ENCODE measurements at places on chromosomes 12 and 14.

GRCh38 chr12:69666798-69667197, 32.3 kb downstream of the BEST3 start:
- no peak overlapping the region for H3K27ac ChIP-seq
- no peaks in the 10 kb centered on the region for H3K27me3 ChIP-seq
- DNase-seq: no peak
- no peak overlapping the region for H3K4me3 ChIP-seq
- no peaks in the 10 kb centered on the region for H3K36me3 ChIP-seq

GRCh38 chr12:25868193-25868592, 90.3 kb upstream of the RASSF8 start:
- H3K36me3 ChIP-seq: no peaks in the 10 kb centered on the region
- no peak overlapping the region for H3K27ac ChIP-seq
- H3K4me3 ChIP-seq: no peak overlapping the region
- no peaks in the 10 kb centered on the region for H3K27me3 ChIP-seq

DNA sequence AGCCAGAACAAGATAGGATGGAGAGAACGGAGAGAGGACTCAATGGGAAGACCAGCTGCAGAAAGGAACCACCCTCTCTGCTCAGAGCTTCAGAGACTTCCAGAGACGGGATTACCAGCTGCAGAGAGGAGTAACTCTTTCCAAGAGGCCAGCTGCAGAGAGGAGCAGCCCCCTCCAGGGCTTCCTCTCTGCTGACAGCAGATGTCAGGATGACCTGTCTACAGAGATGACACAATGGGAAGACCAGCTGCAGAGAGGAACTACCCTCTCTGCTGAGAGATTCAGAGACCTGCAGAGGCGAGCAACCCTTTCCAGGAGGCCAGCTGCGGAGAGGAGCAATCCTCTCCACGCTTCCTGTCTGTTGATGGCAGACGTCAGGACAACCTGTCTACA, 61.8 kb downstream of the KLRG1 start:
- no peaks in the 10 kb centered on the region for H3K36me3 ChIP-seq
- DNase-seq: no peak
- H3K4me1 ChIP-seq: peaks cover 3% of the 10 kb centered on the region
- H3K27ac ChIP-seq: no peak overlapping the region

GRCh38 chr14:73825551-73826188, 26.0 kb upstream of the PTGR2 start:
- H3K27me3 ChIP-seq: no peaks in the 10 kb centered on the region
- no peak overlapping the region for H3K4me3 ChIP-seq
- peak; percentile 91 for DNase-seq

DNA sequence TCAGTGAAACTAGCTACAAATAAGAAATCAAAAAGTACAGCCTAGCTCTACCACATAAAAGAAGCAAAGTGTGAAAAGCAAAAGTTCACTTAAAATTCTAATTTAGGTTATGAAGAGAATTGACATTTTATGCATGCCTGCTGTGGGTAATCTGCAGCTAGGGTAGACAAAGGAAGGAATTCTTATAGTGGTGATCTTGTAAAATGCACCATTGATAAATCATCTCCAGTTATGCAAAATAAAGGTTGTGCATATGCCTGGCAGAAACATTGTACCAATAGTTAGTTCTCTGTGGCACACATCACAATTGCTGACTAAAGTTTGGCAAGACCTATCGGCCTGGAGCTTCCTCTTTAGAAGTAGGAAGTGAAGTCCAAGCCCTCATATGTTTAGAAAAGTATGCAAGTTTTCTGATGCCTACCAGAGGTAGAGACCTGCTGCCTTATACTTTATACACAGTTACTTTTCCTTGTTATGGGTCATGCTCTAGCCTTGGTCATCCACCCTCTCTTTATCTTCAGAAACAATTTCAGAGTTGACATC, 78.3 kb downstream of the TSHR start:
- no peak for DNase-seq
- no peak overlapping the region for H3K27ac ChIP-seq
- H3K36me3 ChIP-seq: no peaks in the 10 kb centered on the region
- H3K27me3 ChIP-seq: no peaks in the 10 kb centered on the region

DNA sequence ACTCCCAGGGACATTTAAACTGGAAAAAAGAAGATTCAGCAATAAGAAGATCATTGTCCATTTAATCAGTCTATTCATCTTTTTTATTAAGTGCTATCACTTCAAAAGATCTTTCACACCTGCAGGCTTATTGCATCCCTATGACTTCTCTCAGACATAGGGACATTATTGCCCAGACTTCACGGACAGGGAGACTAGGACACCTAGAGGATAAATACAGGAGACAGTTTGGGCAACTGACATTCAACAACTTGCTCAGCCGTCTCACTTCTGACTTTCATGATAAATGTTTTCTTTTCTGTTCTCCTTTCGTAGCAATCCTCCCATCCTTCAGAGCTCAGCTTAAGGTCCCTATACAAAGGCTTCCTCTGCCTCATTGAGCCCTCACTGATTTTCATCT, 84.3 kb downstream of the TMEM30B start:
- no peak overlapping the region for H3K4me3 ChIP-seq
- H3K27ac ChIP-seq: no peak overlapping the region
- no peak for DNase-seq
- no peaks in the 10 kb centered on the region for H3K36me3 ChIP-seq

DNA sequence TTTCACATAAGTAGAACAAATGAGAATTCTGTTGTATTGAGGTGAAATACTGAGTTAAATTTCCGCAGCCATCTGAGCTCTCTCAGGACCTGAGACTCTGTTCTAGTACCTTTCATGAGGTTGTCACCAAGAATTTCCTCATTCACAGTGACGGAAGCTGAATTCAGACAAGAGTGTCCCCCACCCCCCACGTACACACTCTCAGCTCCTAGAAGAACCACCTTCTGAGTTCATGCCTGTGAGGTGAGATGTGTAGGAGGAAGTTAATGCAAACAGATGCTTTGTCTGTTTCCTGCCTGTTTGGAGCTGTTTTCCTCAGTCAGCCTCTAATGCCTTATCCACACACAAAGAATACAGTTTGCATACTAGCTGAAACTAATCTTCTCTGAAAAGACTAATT, 18.2 kb downstream of the BICDL1 start:
- no peaks in the 10 kb centered on the region for H3K4me1 ChIP-seq
- no peak for DNase-seq
- no peak overlapping the region for H3K27ac ChIP-seq
- no peak overlapping the region for H3K4me3 ChIP-seq

- H3K27me3 ChIP-seq: no peaks in the 10 kb centered on the region
- H3K36me3 ChIP-seq: no peaks in the 10 kb centered on the region
- H3K4me1 ChIP-seq: peaks cover 28% of the 10 kb centered on the region
- H3K4me3 ChIP-seq: no peak overlapping the region
- DNase-seq: no peak
Observed at GRCh38 chr12:45768194-45768593, 38.7 kb downstream of the ARID2 start.

Data from left ventricle myocardium inferior (tissue), 1 donor.